ENCODE measurements at places on chromosomes 3 and 15.

DNA sequence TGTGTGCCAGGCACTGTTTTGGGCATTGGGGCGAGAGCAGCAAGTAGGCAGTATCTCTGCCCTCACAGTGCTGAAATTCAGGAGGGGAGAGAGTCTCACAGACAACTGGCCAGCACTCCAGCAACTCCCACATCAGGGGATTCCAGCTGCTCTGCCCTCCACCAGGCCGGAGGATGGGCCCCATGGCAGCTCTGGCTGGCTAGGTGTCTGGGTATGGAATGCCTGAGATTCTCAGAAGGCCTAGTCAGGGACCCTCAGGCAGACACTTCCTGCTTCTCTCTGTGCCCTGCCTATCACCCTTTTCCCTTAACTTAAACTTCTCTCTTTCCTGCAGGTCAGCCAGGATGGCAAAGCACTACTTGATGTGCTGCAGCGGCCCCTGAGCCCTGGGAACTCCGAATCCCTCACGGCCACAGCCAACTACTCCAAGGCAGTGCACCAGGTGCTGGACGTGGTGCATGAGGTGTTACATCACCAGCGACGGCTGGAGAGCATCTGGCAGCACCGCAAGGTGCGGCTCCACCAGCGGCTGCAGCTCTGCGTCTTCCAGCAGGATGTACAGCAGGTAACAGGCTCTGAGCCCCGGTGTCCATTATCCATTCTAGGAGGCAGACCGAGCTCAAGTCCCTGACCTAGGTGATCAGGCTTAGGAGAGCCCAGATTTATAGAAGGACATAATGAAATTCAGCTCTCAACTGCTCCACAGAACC, 342.2 kb upstream of the ROPN1 start:
- DNase-seq = no peak

DNA sequence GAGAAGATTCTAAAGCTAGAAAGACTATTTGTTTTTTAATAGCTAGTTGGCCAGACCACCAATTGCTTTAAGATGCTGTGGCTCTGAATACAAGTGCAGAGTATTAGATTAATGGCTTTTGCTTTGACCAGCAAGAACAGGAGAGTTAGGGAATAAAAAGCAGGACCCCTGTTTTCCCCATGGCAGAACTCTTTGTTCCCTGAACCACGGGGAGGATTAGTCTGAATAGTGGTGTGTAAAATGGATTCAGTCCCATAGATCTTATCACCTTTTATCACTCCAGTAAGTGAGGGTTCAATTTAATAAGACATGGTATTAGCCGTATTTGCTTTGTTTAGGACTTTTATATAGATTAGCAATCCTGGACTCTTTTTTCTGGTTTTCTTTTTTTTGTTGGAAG, 562.6 kb upstream of the DPPA4 start:
- DNase-seq = no peak

DNA sequence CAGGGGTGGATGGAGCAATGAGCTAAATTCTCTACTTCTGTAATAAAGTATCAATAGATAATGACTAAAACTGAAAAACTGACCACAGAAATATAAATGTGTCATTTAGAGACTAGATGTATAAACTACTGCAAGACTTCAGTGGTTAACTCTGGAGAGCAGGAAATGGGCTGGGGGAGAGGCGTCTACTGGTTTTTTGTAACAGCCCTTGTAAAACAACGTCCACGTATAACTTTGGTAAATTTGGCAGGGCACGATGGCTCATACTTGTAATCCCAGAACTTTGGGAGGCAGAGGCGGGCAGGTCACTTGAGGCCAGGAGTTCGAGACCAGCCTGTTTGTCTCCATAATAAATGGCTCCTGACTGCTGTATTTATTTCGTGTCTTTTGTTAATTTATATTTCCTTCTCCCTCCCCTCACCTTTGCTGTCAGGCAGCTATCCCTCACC, 12.5 kb downstream of the RAB27A start:
- DNase-seq = peak; percentile 69

DNA sequence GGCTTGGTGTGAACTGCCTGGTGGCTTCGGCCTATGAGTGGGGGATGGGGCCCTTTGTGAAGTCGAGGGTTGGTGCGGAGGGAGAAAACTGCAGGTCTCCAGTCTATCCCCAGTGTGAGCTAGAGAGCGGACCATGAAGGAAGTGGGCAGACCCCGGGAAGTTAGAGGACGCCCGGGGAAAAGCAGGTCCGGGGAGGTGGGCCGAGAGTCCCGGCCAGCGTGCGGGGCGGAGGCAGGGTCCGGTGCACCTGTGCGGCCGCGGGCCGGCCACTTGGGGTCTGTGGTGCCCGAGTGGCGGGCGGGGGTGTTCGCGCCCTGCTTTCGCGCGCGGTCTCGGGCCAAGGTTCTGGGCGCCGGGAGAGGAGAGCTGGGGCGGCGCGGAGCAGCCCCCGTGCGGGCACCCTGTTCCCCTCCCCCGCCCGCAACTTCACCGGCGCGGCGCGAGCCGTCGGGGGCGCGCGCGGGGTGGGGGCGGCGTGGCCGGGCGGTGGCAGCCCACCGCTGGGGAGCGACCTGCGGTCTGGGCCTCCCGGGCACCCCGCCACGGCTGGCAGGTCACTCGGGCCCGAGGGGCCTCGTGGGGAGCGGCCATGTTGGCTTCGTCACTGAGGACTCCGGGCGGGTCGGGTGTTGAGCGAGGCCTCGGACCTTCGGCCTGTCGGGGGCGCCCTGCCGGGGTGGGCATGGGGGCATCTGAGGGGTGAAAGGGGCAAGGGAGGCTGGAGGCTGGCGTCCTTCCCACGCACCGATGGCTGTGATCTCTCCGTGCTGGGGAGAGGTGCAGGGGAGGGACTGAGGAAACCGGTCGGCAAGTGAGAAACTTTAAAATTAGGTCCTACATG, 4.8 kb downstream of the UBE2E1 start:
- peak; percentile 43 for DNase-seq

DNA sequence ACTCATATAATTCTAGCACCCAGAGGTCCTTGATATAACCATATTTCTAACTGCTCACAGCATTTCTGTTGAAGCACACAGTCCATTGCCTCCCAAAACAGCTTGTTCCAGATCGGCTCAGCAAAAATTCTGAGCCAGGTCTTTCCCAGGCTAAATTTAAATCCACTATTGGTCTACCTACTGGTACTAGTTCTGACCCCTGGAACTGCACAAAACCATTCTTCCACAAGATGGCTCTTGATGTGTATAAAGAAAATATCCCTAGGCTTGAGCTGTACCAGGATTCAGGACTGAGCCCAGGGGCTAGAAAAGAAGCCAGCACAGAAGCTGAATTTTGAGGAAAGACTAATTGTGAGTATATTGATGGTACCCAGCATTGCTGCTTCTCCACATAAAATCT, 75.4 kb upstream of the ABHD17C start:
- no peak for DNase-seq

GRCh38 chr15:44682211-44682610, 18.7 kb upstream of the SPG11 start:
- no peak for DNase-seq

DNA sequence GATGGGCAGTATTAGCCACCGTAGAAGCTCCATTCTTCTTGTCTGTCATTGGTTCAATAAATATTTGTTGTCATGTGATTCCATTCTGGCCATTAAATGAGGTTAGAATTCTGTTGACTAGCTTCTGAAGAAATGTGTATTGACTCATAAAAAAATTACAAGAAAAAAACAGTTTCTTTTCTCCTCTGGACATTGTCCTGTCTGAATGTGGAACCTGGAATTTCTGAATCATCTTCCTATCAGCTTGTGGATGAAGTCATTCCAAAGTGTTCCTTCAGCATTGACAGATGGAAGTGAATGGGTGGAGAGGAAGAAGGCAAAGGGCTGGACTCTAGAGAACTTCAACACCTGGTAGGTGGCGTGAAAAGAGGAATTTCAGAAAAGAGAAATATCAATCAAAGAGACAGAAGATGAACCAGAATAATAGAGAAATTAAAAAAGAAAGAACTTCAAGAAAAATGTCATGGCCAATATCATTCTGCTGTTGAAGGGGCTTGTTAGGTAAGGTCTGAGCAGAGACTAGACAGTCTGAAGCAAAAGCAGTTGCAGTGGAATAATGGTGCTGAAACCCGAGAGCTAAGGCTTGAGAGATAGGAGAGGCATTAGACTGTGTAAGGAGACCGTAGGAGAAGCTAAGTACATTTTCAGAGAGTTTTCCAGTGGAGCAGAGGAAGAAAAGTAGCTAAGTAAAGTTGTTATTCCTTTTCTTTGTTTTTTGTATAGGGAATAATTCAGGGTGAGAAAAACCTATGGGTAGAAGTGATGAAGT, 806.6 kb downstream of the SQOR start:
- no peak for DNase-seq

DNA sequence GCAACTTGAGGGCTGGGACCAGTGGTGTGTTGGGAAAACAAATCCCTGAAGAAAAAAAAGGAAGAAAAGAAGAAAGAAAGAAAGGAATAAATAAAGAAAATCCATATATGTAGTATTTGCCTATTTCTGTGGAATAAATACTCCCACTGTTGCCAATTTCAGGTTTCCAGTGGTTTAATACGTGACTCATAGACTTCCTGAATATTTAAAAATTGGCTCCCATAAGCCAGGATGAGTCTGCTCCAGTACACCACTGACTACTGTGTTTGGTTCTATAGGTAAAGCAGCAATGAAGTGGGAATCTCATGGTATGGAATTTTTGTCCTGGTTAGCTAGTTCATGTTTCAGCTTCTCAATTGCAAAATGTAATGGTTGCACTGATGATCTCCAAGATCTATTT, 31.6 kb downstream of the PYDC2 start:
- no peak for DNase-seq

- DNase-seq = no peak
Measured at GRCh38 chr3:196326936-196327335, 8.9 kb upstream of the DYNLT2B start.

DNA sequence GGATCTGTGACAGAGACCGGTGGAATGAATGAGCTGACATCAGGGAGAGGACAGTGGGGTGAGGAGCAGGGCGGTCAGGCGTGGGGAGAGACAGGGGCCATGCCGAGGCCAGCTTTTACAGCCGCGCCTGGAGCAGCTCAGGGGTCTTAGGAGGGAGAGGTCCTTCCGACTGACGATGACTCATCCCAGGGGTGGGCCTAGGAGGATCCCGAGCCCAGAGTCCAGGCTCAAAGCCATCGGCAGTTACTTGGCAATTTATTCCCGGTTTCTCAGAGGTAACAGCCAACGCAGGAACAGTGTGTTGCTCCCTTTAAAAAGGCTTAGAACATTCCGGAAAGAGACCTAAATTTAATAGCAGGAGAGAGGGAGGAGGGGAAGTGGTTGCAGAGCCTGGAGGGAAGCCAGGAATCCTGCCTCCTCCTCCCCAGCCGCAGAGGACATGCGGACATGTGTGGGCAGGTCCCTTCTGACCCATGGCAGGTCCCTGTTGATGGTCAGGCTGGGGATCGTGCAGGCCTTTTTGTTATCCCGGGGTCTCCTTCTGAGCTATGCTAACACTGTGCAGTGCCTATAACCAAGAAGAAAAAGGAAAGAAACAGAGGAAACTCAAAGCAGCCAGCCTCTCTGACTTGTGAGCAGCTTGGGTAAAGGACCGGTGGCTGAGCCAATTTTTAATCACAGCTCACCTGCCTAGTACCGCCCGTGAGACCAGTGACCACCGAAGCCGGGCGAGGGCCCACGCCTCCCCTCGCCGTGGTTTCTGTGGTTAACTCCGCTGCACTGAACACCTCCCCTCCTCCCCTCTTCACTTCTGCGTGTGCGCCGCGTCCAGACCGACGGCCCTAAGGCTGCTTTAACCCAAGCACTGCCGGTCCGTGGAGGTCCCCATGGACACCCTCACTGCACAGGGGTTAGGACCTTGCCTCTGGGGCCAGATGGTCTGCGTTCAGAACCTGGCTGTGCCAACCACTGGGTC, 392.4 kb upstream of the PROK2 start:
- peak; percentile 13 for DNase-seq

GRCh38 chr3:64023861-64024223, 548 bp upstream of the PSMD6 start:
- no peak for DNase-seq

- DNase-seq = no peak
Measured at GRCh38 chr3:96705895-96706294, 108.5 kb upstream of the EPHA6 start.

- no peak for DNase-seq
Measured at GRCh38 chr3:100029689-100030088, 84.6 kb downstream of the FILIP1L start.

GRCh38 chr15:81284256-81285031, 39.5 kb downstream of the STARD5 start:
- DNase-seq = no peak

DNA sequence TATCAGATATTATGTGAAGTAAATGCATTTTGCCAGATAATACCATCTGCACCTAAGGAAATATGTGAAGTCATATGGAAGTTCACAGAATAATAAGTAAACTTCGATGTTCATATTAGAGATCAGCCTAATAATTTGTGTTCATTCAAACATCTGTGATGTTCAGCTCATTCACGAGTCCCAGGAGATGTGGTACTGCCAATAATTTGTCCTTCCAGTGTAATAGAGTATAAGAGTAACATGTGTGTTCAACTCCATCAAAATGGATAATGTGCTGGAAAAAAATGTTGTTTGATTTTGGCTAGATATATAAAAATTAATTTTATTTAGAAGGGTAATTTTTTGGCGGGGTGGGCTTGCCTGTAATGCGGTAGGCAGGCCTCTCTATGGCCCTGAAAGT, 75.4 kb upstream of the ARL6 start:
- DNase-seq = no peak

DNA sequence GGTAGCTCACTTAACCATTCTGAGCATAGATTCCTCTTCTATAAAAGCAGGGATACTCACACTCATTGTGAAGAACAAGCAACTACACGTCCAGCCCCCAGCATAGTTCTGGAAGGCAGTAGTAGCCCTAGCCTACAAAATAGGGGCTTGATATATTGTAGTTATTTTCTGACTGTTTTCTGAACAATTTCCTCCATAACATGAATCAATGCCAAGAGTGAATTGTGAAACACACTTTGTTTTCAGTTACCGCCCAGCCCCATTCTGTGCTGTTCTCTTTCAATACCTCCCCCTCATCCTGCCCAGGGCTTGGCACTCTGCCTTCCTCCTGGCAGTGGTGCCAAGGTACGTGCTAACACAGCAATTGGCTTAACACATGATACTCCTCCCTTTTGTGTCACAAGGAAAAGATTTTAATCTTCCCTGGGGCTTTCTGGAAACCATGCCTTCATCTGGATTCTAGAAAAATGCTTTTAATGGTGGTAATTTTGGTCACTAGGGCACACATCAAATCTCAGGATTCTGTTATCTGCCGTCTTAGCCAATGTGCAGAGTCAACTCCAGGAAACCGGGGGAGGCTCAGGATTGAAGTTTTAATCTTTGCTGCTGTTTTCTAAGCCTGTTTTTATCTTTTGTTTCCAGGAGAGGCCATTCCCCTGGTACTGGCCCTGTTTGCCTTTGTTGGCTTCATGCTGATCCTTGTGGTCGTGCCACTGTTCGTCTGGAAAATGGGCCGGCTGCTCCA, 37.2 kb downstream of the IL20RB start:
- no peak for DNase-seq

DNA sequence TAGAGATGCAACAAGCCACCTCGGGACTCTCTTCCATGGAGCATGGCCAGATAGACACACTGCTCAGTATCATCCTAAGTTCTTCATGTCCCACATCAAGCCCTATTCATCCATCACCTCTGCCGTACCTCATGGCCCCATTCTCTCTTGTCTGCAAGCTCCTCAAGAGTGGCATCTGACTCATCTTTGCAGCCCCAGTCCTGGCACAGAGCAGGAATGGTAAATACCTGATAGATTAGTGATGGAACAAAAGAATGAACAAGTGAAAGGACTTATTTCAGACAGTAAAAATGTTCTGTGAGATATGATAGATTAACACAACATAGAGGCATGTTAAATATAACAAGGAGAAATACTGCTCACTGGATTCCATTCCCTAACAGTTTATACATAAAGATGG, 176.4 kb downstream of the ISL2 start:
- no peak for DNase-seq

- peak; percentile 95 for DNase-seq
Measured at GRCh38 chr15:100596792-100597191, 5.2 kb downstream of the LINS1 start.
